ENCODE measurements at places on chromosomes 2 and 18.

GRCh38 chr2:221283896-221284545 lies 288.1 kb downstream of the EPHA4 start:
- no peak for DNase-seq

GRCh38 chr2:120883607-120884440 lies 148.2 kb downstream of the GLI2 start:
- no peak for DNase-seq

- no peak for DNase-seq
Observed at GRCh38 chr2:25740810-25741381, 67.5 kb upstream of the DTNB start.

DNA sequence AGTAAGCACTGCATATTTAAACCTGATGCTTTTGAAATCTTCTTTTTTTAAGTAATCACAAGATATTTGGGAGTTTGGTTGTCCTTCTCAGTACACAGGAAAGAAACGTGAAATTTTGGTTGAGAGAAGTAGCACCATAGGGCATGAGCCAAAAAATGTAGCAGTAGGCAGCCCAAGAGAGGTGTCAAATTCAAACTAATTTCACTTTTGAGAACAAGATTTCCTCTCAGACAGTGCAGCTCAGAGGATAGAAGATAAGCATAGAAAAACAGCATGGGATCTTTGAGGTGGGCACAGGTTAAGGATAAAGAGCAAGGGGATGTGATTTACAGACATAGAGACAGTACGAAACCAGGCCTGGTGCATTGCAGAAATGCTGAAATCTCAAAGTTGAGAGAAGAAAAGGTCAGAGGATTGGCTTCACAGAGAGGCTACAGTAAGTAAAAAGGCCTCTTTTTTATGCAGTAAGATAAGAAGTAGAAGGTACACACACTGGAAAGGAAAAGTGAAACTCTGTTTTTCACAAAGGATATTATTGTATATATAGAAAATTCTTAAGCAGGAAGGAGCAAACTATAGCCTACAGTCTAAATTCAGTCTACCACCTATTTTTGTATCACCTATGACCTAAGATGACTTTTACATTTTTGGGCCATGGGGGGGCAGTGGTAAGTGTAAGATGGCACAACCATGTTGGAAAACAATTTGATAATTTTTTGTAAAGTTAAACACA lies 89.8 kb downstream of the PKP4 start:
- no peak for DNase-seq

DNA sequence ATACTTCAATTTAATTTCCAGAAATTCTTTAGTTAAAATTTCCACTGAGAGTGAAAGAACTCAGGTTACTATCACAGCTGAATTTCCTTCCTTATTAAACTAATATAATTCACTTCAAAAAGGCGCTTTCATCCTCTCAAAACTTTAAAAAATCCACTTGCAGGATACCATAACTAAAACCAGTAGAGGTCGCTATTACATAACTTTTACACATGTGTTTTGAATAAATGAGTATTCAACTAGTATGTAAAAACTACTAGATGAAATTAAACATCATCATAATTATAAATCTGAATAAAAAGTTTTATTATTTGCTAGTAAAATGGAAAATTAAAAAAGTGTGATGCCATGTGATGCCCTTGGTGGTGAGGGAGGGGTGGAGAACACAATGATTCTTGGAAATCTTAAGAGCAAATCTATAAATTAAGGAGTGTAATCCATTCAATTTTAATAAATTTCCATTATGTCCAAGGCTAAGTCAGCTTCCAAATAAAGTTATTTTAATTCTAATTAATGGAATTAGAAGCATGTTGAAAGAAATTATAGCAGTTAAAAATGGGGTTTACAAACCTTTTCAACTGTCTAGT lies 61.4 kb downstream of the SOS1 start:
- peak; percentile 60 for DNase-seq

- DNase-seq = no peak
Observed at GRCh38 chr2:170084820-170085491, 93.0 kb upstream of the MYO3B start.

DNA sequence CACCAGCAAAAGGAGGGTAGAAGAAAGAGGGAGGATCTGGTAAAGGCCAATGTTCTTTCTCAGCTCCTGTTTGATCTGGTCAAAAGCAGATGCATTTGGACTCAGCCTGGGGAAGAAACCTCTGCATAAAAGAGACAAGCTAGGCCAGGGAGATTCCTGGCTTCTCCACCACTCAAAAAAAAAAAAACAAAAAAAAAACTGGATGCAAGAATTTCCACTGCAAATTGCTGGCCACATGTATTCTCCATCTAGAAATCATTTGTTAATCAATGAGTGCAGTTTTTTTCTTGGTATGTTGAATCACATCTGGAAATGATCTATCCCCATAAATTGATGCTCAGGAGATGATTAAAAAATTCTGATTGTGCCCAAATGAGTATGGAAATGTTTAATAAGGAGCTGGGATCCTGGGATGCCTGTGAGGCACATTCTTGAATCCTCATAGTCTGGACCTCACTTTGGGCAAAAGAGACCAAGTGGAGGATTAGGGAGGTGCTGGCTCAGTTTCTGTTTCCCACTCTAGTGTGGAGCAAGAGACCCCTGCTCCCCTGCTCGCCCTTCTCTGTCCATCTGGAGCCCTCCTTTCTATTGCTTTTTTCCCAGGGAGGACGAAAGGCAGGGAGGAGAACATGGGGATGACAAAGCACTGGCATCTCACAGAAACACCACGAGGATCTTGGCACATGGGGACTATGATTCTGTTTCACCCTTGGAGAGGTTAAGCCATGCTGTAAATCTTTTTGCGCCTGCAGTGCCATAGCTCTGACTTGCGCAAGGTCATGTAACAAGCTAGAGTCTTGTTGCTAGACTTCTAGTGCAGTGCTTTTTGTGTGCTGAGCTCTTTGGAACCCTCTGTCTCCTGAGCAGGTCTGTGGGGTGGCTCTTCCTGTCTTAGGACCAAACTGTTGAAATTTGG lies 57.6 kb downstream of the APOB start:
- DNase-seq = no peak

GRCh38 chr2:149058936-149059335 lies 20.4 kb downstream of the LYPD6B start:
- DNase-seq = no peak

- DNase-seq = no peak
Observed at GRCh38 chr2:151287513-151288250, 1.8 kb downstream of the NMI start.

GRCh38 chr2:134736167-134736880 lies 17.5 kb upstream of the TMEM163 start:
- DNase-seq = no peak

GRCh38 chr2:147031897-147032296 lies 812.9 kb upstream of the ACVR2A start:
- DNase-seq = no peak

DNA sequence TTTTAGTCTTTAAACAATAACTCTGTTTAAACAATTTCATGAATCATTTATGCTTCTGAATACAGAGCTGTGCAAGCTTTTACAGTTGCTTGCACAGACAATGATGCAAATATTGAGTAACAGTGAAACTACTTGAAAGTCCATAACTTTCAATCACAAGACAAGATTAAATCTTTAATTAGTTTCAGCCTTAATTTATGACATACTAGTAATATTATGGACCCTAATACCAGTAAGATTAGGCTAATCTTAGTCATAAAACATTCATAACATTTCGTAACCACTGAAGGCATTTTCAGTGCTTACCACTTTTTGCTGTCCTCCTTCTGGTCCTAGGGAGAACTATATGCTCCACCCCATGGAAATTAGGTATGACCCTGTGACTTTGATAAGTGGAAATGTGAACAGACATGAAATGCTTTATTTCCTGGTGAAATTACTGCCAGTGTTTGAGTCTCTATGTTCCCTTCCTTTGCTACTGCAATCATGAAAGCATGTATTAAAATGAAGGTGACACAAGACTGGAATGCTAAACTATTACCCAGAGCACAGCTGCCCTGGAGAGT lies 1.8 kb upstream of the COBLL1 start:
- no peak for DNase-seq

DNA sequence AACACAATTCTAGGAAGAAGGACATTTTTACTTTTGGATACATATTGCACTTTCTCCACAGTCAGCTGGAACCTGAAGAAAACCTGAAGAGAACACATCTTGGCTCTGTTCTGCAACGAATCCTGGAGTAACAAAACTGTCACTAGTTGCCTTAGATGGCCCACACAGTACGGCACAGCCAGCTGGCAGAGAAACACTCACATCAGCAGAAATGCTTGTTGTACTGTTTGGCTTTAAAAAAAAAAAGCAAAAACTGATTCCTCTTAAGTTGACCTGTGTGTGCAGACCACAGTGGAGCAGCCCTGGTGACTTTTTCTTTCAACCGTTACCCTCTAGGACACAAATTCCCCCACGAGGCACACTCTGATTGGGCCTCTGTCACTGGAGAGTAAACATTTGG lies 152.3 kb upstream of the TWIST2 start:
- DNase-seq = no peak

GRCh38 chr2:194822097-194822496 lies 834.9 kb upstream of the SLC39A10 start:
- no peak for DNase-seq

DNA sequence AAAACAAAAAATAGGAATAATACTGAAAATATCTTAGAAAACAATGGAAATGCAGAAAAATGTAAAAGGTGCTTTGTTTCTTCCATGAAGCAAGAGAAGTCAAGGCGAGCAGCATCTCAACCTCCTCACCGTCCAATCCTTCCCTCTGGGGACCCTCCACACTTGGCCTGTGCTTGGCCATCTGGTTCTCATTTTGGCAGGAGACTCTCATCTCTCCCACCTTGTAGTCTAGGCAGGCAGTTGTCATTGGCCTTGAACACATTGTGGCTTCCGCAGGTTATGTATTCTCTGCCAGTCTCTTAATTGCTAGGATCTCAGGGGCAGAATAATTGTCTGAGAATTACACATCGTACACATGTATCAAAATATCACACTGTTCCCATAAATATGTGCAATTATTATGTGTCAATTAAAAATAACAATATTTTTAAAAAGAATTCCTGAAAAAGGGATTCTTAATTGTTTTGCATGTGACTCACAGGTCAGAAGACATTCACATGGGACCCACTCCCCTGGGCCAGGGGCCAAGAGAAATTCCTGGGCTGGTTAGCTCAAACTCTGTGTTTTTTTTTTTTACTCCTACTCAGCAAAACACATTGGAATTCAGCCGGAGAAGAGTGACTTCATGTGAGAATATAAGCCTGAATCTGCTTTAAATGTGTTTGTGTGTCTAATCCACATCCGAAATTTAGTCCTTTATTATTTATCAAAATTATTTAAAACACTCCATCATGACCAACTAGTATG lies 14.0 kb upstream of the ANKRD62 start:
- DNase-seq = no peak

DNA sequence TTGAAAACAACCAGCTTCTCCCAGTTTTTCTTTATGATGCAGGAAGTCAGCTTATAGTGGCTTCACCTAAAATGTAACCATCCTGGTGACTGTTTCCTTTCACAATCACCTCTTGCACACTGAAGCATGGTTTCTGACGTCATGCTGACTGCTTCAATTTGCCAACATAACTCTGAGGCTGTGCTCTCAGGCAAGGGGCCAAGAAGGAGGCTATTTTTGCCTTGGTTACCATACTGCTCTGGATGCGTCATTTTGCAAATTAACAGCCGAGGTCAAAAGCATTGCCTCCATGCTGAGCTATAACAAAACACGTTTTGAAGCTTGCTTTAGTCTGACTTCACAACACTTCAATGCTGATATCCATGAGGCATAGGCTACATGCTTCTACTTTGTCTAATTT lies 397.8 kb downstream of the METTL4 start:
- DNase-seq = no peak

DNA sequence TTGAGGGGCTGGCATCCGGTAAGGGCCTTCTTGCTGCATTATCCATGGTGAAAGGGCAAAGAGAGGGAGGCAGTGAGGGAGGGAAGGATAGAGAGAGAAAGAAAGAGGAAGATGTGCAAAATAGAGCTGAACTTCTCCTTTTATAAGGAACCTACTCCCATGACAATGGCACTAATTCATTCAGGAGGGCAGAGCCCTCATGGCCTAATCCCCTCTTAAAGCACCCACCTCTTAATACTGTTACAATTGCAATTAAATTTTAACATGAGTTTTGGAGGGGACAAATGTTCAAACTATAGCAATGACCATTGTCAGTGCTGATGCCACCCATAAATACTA lies 60.2 kb downstream of the CXCR4 start:
- no peak for DNase-seq

GRCh38 chr2:62733546-62733945 lies 28.0 kb downstream of the EHBP1 start:
- no peak for DNase-seq

DNA sequence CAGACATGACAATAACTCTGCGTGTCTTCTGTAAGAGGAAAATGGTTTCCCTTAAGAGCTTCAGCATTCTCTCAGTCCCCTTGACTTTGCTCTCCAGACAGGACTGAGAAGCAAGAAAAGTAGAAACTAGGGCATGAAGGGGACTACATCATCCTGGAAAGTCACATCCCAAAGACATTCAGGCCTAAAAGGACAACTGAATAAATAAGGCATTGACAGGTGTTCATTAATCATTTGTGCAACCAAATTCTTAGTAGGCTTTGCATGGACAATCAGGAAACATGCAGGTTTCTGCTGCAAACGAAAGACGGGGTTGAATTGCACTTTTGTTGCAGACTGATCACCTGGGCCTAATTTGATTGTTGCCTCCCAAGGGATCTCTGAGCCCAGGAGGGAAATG lies 1.2 kb upstream of the SGPP2 start:
- no peak for DNase-seq

DNA sequence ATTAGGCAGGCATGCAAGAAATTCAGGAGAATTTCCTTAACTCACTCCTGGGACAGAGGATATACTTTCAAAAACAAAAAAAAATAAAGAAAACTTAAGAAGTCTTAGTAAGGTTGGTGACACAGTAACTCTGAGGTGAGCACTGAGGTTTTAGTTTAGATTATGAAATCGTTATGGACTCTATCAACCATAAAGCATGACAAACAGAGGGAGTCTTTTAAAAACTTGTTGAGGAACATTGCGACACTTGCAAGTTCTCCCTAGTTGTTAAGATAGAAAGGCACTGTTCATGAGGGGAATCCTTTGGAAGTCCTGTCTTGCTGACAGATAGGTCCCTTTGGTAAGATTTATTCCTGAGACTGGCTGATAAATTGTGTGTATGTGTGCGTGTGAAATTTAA lies 194.3 kb upstream of the ERBB4 start:
- no peak for DNase-seq

GRCh38 chr2:64595397-64596176 lies 58.1 kb downstream of the SERTAD2 start:
- no peak for DNase-seq

DNA sequence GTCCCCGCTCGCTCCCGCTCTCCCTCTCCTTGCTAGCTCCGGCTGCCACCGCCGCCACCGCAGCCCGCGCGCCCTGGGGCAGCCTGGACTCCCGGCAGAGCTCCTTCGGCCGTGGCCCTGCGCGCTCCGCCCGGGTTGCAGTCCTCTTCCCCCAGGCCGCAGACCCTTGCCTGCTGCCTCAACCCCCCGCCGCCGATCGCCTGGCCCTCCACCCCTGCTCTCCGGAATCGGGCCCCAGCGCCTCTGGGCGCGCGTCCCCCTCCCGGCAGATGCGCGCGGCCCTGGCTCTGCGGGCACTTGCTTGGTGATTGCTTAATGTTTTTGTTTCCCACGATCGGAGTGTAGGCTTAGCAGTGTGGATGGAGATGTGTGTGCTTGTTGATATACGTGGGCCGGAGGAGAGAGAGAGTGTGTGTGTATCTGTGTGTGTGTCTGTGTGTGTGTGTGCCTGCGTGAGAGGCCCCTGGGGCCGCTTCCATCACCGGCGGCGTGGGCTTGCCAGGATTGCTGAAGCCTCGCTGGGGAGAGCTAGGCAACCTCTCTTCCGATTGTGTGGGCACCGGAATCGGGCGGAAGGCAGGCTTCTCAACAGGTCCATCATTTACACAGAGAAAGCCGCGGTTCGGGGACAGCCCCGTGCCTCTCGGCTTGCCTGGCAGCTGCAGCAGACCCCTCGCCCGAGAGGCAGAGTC lies 877 bp downstream of the INHBB start:
- peak; percentile 23 for DNase-seq
